DMS153 (cell line): ENCODE measurements at places on chromosomes 1 and 21.

GRCh38 chr1:186849826-186850225 is 21.1 kb downstream of the PLA2G4A start:
- DNase-seq, result no peak

GRCh38 chr1:40435471-40435870 is 14.8 kb upstream of the ZFP69B start:
- no peak for DNase-seq

GRCh38 chr1:29121936-29122681 is 1.6 kb downstream of the TMEM200B start:
- no peak for DNase-seq

DNA sequence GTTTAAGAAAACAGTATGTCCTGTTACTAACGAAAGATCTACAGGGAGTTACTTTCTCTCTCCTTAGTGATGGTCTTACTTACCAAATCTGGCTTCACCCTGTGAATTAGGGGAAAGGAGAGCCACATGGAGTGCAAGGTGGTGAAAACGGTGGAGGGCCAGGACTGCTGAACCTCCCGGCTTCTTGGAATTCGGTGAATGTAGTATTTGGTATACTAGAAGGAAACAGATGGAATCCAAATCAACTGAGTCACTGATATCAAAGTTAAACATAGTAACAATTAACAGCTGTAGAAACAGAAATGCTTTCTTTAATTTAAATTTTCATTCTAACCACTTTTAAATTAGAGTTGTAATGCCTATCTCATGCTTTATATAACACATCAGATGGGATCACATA is 45.7 kb downstream of the ALG14 start:
- no peak for DNase-seq

GRCh38 chr1:22031214-22031962 is 21.1 kb upstream of the CDC42 start:
- no peak for DNase-seq
